Stimulated activated CD8-positive, alpha-beta memory T cell treated with anti-CD3 and anti-CD28 coated beads, Interleukin-4, amount 100 ng/mL, for 4 hours (primary cell): ENCODE measurements at places on chromosomes 7 and 10.
A peak's percentile ranks its signal among the peaks of the same experiment; 100 is the strongest.

DNA sequence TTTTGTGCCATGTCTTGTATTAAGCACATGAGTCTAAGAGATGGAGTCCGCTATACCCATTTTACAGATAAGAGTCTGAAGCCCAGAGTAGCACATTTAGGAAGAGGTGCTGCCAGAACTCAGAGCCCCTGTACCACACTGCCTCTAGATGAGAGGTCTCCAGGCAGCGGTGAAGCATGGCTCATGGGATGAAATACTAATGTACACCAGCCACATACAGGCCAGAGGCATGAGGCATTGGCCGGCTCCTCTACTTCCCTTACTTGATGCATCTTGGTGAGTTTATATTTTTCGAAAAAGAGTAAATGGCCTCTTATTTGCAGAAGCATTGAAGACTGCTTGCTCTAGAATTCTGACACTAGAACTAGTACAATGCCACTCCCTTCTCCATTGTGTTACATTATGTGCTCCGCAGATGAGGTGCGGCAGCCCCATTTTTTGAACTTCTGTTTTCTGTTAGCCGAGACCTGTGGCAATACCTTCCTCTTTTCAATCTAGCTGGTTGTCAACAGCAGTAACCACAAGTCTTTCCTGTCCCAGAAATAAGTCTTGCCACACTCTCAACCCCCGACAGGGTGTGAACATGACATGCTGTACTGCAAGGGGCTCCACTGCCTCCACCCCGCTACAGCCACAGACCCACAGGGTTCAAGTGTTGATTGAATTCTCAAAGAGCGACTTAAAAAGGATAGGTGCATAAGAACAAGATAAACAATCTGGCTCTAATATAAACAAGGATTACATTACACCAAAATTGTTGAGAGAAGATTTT lies 145.3 kb downstream of the CELF2 start:
- DNase-seq: no peak

DNA sequence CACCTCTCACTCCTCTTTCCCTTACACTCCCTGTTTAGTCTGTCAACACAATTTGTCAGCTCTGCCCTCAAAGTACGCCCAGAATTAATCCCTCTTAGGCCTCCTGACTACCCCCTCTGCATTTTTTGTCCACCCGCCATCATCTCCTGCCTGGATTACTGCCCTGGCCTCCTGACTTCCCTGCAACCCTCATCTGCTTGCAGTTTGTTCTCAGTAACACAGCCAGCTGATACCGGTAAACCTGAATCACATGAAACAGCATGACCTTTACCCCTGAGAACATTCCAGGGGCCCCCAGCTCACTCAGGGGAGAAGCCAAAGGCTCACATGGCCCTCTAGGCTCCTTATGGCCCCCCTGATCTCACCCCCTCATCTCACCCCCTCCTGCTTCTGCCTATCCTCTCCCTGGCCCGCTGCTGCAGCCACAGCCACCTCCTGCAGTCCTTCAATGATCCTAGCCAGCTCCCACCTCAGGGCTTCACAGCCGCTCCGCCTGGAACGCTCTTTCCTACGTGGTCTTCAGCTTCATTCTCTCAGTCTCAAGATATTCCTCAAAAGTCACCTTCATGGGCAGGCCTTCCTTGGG lies 8.9 kb downstream of the C10orf53 start:
- DNase-seq: no peak

GRCh38 chr7:20113427-20114027 lies 103.7 kb downstream of the MACC1 start:
- no peak for DNase-seq

DNA sequence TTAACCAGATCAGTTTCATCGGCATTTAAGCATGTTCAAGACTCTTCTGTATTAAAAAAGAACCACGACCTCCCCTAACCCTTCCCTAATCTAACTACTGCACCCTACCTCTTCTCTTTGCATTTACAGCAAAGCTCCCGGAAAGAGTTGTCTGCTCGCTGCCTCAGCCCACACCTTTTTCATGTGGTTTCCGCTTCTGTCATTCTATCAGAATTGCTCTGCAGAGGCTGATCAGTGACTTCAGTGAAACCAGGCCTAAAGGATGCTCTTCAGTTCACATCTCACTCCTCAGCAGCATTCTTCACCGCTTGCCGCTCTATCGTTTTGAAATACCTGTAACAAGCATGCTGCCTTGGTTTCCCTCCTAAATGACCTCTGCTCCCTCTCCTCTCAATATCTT lies 160.9 kb downstream of the SDK1 start:
- peak; percentile 37 for DNase-seq

DNA sequence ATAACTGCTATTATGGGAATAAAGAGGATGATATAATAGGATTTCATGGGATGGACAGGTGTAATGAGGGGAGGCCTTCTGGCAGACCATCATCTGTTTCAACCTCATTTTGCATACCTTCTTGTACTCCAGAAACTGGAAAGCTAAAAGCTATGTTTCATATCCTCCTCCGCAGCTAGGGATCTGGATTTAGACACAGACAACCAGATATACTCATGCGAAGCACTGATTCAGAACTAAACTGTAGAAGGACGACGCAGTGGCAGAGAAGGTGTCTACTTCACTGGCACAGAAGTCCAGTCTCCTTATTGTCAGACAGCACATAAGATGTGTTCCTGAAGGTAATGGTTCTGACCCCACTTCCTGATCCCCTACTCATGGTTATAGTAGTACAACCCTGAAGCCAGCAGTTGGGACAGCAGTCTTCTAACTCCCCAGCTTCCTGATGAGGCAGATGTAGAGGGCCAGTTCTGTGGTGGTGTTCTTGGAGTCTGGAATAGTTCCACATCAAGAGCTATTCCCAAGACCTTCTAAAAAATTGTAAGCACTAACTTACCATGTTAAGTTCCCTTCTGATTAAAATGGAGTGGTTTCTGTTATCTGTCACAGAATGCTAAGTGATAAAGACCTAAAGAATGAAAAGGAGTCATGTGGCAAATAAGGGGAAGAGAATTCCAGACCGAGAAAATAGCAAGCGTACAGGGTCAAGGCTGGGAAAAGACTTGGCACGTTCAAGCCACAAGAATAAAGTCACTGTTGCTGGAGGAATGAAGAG lies 550.3 kb downstream of the GRM8 start:
- no peak for DNase-seq

DNA sequence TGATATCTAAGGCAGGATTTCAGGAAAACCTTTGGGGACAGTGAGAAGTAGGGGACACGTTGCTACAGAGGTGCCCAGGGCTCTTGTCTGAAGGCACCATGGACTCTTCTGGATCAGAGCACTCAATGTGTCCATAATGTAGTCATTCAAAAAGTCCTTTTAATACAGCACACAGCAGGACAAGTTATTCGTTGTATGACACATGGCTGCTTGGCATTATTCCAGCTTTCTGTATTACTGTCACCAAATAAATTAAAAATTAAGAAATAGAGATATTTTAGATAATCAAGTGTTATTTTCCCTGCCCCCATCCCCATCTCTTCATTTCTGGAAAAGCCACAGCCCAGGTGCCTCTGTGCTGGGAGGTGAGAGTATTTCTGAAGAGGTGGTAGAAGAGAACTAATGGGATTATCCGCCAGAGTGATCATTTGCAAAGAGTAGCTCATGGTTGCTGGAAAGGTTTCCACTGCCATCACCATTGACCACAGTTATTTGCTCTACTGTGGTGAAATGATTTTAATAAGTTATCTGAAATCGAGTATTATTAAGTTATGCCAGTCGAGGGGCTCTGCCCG lies 83.0 kb downstream of the CXCL12 start:
- DNase-seq: no peak

DNA sequence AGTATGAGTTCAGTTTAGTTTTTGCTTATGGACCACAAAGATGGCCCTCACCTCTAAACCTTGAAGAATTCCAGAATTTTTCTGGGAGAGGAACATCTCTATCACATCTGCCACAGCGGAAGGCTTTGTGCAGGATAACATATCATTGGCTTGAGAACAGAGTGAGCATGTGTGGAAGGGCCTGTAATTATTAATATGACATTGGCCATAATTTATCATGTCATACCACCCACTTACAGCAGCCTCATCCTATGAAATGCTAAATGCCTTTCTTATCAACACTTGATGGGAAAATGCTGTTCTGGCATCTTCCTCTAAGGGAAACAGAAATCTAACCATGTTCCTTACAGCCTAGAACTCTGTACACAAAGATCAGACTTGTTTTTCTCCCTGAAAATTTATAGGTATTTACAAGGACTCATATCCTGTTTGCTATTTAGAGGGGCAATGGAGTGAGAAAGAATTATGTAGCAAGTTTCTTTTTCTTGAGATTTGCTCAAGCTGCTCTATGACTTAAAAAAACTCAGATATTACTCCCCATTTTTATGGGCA lies 817.3 kb downstream of the LRMDA start:
- DNase-seq: no peak

GRCh38 chr7:28685242-28685643 lies 272.9 kb downstream of the TRIL start:
- DNase-seq: no peak

- DNase-seq: no peak
Observed at GRCh38 chr10:22906767-22907166, 21.1 kb upstream of the ARMC3 start.

DNA sequence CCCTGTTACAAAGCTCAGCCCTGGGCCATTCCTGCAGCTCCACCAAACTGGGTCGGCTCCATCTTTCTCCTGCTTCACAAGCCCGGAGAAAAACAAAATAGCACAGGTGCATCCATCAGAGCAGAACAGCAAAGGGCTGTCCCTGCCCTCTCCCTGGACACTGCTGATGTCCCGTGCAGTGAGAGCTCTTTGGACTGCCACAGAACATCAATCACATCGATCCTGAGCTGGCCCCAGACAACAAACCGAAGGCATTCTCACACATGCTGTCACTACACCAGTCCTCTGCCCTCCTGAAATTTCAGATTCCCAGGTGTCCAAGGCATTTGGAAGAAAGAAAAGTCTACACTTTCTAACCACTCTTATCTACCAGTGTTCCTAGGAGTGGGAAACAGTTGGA lies 427.1 kb upstream of the ZMIZ1 start:
- DNase-seq: no peak

DNA sequence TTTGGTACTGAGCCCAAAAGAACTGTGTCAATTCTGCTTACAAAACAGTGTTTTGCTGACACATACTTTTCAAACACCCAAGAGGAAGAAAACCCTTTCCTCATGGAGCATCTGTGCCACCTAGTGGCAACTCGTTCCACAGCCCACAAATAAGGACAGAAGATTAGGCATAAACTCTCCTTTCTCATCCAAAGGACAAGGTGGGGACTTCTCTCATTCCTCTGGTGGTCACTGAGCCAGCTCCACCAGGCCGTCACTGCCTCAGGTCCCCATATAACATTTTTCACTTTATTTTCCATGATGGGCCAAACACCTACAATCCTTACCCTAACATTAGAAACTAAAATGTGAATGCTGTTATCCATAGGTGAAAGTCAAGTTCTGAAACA lies 76.9 kb downstream of the RNF216 start:
- DNase-seq: peak; percentile 55

DNA sequence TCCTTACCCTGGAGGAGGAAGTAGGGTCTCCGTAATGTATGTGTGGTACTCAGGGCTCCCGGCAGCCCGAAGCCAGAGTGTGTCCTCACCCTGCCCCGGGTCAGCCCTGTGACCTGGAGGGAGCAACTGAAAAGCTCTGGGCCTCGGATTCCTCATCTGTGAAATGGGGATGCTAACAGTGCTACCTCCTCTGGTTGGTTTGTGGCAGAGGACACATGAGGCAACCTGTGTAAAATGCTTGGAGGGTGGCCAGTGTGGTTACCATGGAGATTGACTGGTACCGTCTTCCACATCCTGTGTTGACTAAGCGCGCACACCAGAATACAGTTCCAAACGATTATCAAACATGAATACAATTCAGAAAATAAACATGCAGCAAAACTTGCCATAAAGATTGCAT lies 163.8 kb upstream of the KLF6 start:
- peak; percentile 55 for DNase-seq

DNA sequence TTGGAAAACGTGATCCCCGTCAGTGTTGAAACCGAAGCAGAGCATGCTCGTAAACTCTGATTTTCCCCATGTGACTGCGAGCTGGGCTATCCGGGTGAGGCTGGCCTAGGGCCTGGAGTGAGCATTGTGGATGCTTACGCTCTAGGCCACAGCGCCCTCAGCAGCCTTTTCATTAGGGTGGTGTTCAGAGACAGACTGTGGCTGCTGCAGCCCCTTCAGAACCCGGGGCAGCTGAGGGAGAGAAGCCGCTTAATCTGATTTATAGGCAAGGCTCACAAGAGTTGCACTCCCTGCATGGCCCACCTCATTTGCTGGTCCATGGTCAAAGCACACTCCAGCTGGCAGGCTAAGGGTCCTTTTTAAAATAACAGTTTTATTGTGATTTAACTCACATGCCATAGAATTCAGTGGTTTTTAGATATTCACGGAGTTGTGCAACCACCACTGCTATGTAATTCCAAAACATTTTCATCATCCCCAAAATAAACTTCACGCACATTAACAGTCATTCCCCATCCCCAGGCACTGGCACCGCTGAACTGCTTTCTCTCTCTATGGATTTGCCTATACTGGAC lies 72.5 kb downstream of the SYPL1 start:
- DNase-seq: no peak

DNA sequence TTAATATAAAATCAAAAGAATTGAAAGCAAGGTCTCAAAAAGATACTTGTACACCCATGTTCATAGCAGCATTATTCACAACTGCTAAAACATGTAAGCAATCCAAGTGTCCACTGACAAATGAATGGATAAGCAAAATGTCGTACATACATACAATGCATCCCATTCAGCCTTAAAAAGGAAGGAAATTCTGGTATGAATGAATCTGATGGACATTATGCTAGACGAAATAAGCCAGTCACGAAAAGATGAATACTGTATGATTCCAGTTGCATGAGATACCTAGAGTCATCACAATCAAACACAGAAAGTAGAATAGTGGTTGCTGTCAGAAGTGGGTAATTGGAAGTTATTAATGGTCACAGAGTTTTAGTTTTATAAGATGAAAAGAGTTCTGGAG lies 9.5 kb upstream of the TAC1 start:
- no peak for DNase-seq

GRCh38 chr10:7872041-7872442 lies 53.7 kb downstream of the TAF3 start:
- no peak for DNase-seq
